Stimulated activated CD8-positive, alpha-beta memory T cell treated with anti-CD3 and anti-CD28 coated beads, Interleukin-2, amount 100 ng/mL, for 1 hour (primary cell): ENCODE measurements at places on chromosomes 4 and X.

GRCh38 chr4:113738251-113738650 is 23.3 kb downstream of the CAMK2D start:
- DNase-seq: no peak

- peak; percentile 12 for DNase-seq
These were observed at the start of gene SULT1B1 for GRCh38 chr4:69760455-69760854. SULT1B1 (minus strand) TSS chr4:69760620; CDS start chr4:69755217, 5,403 bp downstream.

GRCh38 chrX:151776181-151776731 is 41.7 kb downstream of the CNGA2 start:
- DNase-seq: no peak

DNA sequence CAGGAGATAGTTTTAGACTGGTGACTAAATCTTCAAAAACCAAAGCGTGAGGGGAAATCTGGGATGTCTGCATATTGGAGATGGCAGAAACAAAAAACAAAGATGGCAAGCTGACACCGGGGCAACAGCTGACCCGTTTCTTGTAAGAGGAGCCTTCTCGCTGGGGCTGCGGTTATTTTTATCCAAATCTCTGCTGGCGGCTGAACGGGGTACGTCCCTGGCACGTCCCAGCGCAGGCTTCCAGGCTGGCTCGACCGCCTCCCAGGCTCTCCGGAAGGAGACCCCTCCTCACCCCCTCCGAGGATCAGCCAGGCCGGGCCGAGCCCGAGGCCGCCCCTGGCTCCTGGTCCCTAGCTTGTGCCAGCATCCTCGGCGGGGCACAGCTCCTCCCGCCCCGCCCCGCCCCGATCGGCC is 403 bp downstream of the SGCB start:
- no peak for DNase-seq

DNA sequence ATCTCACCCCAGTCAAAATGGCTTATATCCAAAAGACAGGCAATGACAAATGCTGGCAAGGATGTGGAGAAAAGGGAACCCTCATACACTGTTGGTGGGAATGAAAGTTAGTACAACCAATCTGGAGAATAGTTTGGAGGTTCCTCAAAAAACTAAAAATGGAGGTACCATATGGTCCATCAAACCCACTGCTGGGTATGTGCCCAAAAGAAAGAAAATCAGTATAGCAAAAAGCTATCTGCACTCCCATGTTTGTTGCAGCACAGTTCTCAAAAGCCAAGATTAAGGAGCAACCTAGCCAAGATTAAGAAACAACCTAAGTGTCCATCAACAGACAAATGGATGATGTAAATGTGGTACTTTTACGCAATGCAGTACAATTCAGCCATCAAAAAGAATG is 70.7 kb downstream of the DCAF12L1 start:
- DNase-seq: no peak

DNA sequence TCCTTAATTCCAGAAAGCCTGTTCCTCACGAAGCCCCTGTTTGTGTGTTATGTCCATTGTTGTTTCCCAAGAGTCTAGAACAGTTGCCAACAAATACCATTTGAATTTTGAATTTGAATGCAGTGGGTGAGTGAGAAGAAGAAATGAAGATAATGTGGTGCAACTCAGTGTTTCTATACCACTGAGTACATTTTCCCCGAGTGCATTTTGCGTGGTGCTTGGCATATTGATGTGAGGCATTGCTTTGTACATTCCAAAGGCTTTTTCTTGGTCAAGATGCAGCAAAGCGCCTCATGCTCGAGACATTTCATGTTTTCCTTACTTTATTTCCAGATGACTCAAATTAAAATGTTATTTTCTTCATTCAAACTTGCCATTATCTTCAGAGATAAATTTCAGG is 253.1 kb upstream of the RPS6KA3 start:
- DNase-seq: no peak

GRCh38 chr4:3826247-3827172 is 60.3 kb downstream of the ADRA2C start:
- no peak for DNase-seq

DNA sequence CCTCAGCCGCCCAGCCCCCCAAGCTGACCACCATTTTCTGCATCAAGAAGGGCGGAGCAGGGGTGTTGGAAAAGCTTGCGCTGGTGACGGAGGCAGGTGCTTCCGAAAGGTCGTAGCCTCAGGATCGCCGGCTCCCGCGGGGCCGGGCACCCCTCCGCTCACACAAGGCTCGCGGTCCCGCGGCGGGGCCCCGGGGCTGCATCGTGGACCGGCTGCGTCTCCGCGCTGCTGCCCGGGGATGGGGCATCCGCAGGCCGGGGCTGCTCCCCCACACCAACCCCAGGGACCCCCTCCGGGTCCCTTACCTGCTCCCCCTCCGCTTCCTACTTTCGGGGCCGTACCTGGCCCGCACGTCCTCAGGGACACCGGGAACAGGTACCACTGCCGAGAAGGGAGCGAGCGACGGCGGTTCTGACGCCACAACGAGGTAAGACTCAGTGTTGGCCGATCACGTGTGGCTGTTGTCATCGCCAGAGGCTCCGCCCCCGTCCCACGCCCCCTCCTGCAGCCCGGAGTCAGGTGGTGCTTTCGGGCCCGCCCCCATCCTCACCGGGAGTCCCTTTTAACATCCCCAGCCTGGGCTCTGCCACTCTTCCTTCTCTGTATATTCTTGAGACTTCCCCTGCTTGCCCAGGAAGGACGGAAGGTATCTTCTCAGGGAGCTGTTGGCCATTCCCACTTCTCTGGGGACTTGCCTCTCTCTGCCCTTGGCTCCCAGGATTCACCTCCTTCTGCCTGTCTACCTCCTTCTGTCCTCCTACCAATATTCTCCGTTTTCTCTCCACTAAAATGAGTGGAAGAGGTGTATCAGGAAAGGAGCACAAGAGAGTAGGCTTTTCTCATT is at the start of gene BEX2:
TSS of gene BEX2 (minus strand) at position 436 of the 844 bp plus-strand sequence. CDS start 1,014 bp downstream, outside the sequence.
- DNase-seq: peak; percentile 69

- no peak for DNase-seq
These were observed 129.8 kb downstream of the TBC1D19 start for GRCh38 chr4:26713563-26714151.

DNA sequence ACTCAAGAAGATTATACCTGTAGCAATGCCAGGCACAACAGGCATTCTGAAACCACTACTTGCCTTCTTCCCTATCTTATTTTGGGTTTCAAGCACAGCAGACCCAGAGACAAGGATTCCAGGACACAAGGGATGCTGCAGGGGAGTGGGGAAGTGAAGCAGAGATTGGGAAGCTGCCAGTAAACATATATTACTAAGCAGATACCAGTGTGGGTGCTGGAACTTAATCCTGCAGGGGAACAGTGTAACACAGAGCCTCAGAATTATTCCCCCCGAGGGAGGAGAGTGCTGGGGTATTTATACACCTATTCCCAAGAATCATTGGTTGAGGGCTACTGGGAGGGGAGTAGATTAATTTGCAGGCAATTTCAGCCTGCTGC is 33.3 kb upstream of the MAML3 start:
- DNase-seq: no peak

DNA sequence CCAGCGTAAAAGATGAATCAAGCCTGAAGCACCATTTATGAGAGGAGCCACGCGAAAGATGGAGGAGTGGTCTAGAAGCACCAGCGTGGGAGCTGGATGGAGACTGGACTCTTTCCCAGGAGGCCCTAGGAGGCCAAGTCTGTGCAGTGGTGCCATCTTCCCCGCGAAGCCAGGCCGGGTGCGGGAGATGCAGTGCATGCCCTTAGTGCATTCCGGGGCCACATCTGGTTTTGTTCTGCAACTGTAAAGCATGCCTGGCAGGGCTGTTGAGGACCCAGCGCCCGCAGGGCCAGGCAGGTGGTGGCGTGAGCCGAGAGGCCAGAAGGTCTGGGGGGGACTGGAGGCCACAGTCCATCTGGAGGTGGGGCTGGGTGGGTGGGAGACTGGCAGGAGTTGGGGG is 78.6 kb upstream of the ADRA2C start:
- no peak for DNase-seq

DNA sequence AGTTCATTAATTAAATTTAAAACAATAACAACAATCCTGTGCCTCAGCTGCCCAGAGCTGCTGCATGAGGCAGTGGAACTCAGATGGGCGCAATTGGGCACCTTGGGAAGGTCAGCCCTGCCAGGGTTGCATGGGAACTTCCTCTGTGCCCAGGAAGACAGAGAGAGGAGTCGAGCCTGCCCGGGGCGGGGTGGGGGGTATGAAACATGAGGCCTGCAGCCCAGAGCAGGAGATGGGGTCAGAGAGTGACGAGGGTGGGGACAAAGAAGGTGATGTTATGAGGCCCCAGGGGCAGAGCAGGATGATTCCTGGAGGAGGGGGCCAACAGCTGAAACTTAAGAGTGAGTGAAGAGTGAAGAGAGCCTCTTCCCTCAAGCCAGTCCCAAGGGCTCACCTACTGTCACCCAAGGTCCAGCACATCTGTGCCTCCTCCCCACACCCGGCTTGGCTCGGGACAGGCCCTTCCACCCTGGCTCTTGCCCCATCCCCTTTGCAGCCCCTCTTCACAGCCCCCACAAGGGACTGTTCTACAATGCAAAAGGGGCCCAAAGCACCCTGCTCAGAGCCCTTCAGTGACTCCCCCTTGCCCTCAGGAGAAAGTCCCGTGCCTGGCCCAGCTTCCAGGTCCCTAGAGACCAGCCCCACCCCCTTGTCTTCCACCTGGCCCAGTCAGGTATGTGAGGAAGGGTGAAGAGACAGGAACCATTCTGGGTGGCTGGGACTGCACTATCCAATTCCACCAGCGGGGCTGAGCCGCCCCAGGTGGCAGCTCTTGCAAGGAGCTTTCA is 31.4 kb downstream of the HMX1 start:
- no peak for DNase-seq

- DNase-seq: no peak
These were observed 44.3 kb downstream of the AR start for GRCh38 chrX:67587946-67588624.

DNA sequence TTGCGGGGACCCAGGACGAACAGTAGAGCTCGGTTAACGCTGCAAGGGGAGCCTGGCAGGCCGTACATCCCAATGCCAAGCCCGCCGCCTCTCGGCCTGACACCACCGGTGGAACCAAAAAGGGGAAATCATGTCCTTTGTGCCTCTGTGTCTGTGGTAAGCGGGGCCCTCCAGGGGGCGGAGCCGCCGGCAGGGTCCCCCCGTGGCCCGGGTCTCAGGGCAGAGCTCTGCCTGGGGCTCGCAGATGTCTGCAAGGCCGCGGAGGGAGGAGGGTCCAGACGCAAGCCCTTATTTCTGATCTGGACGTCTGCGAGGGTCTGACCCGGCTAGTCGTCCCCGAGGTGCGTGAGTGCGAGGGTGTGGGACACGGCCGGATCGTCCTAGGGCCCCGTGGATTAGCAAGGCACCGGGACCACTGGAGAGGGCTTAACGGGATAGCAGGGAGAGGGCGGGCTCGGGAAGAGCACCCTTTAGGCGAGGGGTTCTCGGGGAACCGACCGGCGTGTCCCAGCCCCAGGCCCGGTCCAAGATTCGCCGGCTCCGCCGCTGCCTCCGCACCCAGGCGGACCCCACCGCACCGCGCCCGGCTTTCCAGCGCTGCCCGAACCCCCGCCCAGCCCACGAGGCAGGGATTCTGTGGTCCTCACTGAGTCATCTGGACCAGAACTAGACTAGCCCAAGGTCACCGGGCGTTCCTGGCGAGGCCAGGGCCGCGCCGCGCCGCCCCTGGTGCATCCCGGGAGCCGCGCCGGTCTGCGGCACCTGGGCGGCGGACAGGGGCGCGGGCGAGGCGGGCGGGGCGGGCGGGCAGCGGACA is 863 bp upstream of the FAM193A start:
- peak; percentile 5 for DNase-seq

DNA sequence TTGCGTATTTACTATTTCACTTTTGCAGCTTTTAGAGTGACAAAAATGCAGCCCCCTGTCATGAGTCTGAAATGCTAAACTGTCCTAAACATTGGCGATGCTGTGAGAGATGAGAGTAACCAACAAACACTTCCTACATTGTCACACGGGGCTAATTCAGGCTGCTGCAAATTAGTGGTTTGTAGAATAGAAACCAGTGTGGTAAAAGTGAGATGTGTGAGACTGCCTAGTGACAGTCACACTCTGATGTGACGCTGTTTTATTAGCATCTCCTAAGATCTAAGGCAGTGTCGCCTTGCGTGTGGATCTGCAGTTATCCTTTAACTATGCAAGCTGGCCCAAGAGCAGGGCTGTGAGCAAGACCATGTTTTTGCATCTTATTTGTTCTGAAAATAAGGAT is 800.2 kb upstream of the TENM3 start:
- no peak for DNase-seq

- DNase-seq: no peak
These were observed 29.5 kb downstream of the DMP1 start for GRCh38 chr4:87679449-87680169.

DNA sequence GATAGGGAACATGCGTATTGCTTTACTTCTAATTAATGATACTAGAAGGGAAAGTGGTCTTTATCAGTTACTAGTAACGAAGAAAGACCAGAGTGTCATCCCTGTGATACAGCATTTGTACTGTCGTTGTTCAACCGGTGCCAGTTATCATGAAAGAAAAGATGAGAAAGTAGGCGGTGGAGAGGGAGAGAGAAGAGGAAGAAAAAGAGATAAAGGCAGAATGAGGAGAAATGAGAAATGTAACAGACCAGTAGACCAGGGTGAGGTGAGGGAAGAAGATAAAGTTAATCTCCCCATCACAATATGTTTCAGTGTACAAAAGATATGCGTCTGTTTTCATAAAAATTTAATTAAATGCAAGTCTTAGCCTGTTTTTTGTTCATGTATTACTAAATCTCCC is 135.2 kb upstream of the HPGD start:
- no peak for DNase-seq

DNA sequence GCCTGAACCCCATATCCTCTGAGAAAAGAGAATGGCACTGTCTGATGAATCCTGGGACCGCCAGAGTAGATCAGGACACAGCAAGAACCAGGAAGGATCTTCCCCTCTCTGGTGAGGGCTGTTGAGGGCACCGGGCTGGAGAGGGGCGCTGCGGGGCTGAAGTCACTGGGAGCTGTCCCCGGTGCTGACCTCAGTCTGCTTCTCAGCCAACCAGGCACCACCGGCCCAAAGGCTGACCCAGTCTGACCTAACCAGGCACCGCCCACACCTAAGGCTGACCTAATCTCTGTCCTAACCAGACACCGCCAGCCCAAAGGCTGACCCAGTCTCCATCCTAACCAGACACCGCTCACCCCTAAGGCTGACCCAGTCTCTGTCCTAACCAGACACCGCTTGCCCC is 82.8 kb downstream of the CPZ start:
- no peak for DNase-seq

DNA sequence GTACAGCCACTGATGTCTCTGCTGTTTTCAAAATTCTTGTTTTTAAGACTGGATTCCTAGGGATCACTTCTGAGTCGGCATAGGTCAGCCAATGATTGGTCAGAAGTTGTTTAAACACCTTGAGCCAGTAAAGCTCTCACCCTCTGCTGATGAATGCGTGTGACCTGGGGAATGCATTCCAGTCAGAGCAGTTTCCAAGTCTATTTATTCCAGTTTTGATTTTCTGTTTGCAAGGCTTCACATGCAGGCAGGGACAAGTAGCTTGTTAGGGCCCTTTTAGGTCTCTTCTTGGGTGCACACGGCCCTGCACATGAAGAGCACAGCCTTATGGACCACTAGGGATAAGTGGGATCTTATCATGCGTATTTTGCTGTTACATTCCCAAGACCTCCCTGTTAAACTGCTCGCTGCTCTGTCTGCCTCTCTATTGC is 47.0 kb downstream of the KLHL15 start:
- no peak for DNase-seq
